ENCODE measurements at places on chromosomes 5 and 9.

- H3K4me1 ChIP-seq, result peaks cover 3% of the 10 kb centered on the region
- H3K27ac ChIP-seq, result no peak overlapping the region
- DNase-seq, result no peak
- H3K4me3 ChIP-seq, result no peak overlapping the region
Measured at GRCh38 chr5:135069895-135070657, 36.0 kb upstream of the PITX1 start.

DNA sequence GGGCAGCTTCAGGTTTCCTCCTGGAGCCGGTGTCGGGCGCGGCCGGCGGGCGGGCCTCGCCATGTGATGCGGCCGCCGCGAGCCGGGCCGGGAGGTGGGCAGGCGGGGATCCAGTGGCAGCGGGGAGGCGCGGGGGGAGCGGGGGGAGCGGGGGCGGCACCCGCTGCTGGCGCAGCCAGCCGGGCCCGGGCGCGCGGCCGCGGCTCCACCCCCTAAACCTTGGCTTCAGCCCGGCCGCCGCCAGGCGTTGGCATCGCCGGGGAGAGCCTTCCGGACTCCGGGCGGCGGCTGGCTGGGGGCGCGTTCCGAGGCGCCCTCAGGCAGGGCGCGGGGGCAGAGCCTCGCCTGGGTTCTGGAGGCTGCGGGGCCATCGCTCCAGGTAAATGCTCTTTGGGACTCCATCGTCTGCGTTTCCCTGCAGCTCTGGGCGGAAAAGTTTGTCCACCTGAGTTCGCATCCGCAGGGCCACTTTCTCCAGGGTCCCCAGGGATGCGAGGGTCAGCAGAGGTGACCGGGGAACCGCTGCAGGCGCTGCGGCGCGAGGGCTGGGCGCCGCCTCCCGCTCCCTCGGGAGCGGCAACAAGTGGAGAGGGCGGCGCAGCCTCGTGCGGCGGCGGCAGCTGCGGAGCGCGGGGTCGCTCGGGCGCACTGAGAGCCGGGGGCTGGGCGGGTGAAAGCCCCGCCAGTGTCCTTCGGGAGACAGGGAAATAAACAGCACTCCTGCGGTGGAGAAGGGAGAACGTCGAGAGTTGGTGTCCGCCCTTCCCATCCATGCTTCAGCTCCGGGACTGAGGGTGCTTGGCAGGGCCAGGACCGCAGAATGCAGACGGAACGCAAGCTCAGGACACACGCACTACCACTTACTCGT, at the start of gene ARHGEF28:
TSS of gene ARHGEF28 (plus strand) at position 253 of the 868 bp plus-strand sequence. CDS start 58,656 bp downstream, outside the sequence.
- no peaks in the 10 kb centered on the region for H3K4me1 ChIP-seq
- no peaks in the 10 kb centered on the region for H3K36me3 ChIP-seq

DNA sequence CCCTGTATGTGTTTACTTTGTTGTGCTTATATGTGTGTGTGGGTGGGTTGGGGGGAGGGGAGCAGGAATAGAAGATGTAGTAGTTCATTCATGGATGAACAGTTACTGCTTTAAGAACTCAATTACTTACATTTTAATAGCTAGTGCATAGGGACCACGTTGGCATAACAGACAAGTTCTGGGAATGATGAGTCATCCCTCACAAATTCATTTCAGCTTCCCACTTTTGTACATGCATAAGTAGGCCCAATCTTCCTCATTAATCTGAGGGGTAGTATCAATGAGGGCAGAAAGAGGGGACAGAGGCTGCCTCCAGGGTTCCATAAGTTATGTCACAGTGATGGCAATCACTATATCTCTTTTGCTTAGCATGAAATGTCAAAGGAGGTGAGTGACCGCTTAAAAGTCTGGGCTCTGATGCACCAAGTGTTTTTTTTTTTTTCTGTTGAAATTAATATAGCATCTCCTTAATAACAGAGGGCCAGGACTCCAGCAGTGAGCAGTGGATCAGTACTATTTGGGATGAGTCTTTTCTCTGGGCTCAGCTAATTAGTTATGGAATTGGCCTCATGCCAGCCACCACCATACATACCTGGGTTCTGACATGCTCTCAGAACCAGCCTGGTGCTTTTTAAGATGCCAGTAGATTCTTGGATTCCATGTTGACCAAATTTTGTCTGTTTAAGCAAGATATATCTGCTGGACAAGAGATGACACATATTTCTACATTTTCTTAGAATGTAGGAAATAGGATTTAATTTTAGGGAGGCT, 37.1 kb downstream of the PRDM6 start:
- H3K27ac ChIP-seq, result no peak overlapping the region
- no peak overlapping the region for H3K4me3 ChIP-seq
- H3K36me3 ChIP-seq, result no peaks in the 10 kb centered on the region
- H3K4me1 ChIP-seq, result no peaks in the 10 kb centered on the region
- DNase-seq, result no peak
- no peaks in the 10 kb centered on the region for H3K27me3 ChIP-seq

DNA sequence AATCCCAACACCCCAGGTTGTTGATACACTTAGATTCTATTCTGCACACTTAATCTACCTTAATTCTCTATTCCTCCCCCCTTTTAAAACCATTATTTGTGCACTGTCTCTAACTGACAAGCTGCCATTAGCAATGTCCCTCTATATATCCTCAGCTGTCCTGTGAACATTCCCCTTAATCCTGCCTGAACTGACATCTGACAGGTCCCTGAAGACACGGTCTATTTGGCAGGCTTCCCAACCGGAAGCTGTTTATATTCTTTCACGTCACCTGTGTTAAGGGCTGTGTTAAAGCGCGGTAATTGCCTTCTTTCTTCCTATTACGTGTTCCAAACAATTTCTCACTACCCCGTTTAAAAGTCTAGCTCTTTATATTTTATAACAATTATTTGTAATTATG, 277.3 kb downstream of the CDH9 start:
- H3K4me1 ChIP-seq, result no peaks in the 10 kb centered on the region
- no peak for DNase-seq
- no peaks in the 10 kb centered on the region for H3K27me3 ChIP-seq
- H3K36me3 ChIP-seq, result no peaks in the 10 kb centered on the region

DNA sequence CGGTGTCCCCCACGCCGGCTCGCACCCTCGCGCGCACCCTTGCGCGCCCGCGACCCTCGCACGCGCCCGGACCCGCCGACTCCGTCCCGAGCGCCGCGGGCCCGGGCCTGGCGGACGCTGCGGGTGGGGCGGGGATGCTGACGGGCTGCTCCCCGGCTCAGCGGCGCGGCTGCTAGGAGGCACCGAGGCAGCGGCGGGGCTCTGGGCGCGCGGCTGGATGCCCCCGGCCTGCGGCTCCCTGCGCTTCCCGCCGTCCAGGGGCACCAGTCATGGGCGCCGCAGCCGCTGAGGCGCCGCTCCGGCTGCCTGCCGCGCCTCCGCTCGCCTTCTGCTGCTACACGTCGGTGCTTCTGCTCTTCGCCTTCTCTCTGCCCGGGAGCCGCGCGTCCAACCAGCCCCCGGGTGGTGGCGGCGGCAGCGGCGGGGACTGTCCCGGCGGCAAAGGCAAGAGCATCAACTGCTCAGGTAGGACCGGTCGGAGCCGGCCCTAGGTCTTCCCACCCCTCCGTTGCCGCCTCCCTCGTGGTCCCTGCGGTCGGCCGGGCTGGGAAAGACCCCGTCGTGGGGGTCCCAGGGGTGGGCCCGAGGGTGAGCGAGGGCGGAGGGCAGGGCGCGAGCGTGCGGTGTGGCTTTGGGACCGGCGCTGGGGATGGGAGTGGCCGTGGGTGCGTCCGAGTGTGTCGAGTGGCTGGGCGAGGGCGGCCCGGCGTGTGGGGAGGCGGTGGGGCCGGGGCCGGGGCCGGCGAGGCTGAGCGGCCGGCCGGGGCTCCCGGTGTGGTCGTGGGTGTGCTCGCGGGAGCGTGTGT, 530 bp downstream of the TMEFF1 start:
- H3K27ac ChIP-seq, result no peak overlapping the region
- H3K4me1 ChIP-seq, result no peaks in the 10 kb centered on the region
- peak overlapping the region; percentile 97 for H3K4me3 ChIP-seq
- DNase-seq, result no peak
- H3K36me3 ChIP-seq, result no peaks in the 10 kb centered on the region
- no peaks in the 10 kb centered on the region for H3K27me3 ChIP-seq

DNA sequence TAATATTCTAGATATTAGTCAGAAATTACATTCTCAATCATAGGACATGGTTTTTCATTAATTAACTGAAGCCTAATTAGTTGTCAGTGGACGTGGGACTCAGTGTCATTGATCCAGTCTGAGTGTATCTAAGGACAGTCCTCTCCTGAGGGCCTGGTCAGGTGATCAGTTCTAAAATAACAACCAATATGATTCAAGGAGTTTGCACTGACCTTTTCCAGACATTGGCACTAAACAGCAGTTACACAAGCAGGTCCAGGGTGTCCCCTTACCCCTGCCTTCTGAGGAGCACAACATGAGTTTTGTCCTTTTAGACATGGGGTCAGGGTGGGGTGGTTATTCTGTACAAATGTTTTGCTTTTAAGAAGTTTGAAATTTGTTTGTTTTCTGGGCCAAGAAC, 97.8 kb downstream of the CMYA5 start:
- DNase-seq, result no peak
- H3K4me3 ChIP-seq, result no peak overlapping the region
- H3K36me3 ChIP-seq, result no peaks in the 10 kb centered on the region
- H3K4me1 ChIP-seq, result no peaks in the 10 kb centered on the region
- no peak overlapping the region for H3K27ac ChIP-seq

DNA sequence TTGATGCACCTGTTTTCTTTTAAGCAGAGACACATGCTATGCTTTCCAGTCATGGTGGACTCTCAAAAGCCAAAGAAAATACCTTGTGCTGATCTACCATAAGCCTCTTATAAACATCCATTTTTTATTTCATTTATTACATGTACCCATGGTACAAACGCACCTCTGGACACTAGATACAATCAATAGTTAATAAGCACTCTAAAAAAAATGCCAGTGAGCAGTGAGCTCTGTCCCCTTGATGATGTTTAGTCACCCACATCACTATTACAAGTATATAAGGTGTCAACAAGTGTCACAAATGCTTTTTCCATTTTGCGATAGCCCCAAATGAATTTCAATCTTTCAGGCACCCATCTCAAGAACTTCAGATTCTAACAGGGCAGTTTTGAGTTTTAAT, 5.9 kb downstream of the KLF4 start:
- peaks cover 3% of the 10 kb centered on the region for H3K4me1 ChIP-seq
- no peak overlapping the region for H3K27ac ChIP-seq
- peaks cover 15% of the 10 kb centered on the region for H3K27me3 ChIP-seq

- H3K4me1 ChIP-seq, result peaks cover 5% of the 10 kb centered on the region
- H3K4me3 ChIP-seq, result no peak overlapping the region
- H3K36me3 ChIP-seq, result no peaks in the 10 kb centered on the region
- no peak overlapping the region for H3K27ac ChIP-seq
Measured at GRCh38 chr5:72063219-72063819, 44.0 kb upstream of the MAP1B start.

- H3K4me1 ChIP-seq, result no peaks in the 10 kb centered on the region
- DNase-seq, result no peak
- no peak overlapping the region for H3K27ac ChIP-seq
Measured at GRCh38 chr9:82144803-82145202, 156.2 kb downstream of the SPATA31D1 start.
